ENCODE measurements at places on chromosomes 11 and 22.

DNA sequence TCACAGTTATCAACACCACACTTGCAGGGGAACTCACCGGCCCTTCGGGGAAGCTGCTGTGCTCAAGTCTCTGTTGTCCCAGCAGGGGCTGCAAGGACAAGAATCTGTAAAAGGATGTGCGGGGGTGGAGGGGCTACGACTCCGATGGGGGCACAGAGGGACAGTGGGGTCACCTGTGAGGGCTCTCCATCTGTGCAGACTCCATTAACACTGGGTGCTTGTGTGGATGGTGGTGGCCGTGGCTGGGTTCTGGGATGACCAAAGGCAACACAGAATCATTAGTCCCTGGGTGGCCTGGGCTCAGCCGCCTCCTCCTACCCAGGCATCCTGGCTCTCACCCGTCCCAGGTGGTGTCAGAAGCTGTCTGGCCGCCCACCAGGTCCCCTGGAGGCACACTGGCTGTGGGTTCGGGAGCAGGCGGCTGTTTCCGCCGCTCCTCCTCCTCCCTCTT is 10.2 kb upstream of the RBM4B start:
- DNase-seq = no peak

DNA sequence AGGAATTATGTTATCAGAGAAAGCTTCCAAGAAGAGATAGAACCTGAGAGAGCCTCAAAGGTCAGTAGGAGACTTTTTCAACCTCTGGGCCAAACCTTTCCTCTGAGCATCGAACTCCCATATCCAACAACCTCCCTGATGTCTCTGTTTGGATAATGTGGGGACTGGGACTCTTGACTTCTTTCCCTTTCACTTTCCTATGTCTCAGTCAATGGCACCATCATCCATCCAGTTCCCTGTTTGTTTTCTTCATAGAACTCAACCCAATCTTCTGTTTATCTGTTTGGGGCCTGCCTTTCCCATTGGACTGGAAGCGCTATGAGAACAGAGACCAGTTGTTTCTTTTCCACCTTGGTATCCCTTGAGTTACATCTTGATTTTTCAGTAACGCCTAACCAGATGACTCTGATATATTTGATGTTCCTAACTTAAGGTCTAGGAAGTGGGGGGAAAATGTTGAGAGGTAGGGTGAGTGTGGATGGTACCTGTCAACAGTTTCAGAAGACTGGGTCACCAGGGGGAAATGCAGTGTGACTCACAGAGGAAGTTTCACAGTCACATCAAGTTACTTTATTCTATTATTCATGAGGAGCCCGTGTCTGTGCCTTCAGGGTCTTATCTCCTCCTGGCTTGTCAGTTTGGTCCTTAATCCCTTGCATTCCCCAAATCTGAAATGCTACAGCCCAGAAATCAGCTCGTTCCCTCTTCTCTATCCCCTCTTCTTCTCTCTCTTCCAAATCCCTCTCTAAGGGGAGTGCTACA is 4.5 kb upstream of the KCNE3 start:
- no peak for DNase-seq

DNA sequence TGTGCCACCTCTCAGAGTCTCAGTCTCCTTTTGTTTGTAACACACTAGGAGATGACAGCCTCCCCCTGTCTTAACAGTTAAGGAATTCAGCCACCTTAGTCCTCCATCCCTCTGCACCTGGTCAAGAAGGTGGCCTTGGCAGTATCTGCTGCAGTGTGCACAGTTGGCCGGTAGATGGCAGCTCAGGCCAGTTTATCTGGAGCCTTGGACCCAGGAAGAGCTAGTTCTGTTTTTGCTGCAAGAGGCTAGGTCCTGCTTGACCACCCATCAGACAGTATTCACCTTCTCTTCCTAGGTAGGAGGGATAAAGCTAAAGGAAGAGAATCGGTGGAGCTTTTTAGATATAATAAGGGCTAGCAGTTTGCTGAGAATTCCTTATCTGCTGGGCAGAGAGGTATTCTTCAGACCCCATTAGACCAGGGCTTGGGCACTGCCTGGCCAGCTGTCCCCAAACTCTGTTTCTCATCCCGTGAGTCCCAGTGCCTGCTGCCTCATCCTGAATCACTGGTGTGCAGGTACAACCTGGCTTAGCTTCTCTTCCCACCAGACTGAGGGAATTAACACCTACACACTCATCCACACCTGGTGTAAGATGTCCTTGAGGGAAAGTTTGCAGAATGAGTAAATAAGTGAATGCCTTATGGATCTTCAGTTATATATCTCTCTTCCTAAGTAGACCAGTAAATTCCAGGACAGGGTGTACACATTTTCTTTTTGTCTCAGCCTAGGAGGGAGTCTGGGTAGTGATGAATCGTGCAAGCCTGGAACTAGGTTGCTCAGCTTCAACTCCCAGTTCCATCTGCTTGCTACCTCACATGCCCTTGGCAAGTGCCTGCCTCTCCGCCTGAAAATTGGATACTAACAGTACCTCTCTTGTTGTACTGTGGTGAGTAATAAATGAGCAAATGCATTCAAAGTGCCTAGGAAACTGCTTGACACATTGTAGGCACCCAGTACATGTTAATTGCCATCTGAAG is 70.8 kb upstream of the NARS2 start:
- DNase-seq = peak; percentile 77

DNA sequence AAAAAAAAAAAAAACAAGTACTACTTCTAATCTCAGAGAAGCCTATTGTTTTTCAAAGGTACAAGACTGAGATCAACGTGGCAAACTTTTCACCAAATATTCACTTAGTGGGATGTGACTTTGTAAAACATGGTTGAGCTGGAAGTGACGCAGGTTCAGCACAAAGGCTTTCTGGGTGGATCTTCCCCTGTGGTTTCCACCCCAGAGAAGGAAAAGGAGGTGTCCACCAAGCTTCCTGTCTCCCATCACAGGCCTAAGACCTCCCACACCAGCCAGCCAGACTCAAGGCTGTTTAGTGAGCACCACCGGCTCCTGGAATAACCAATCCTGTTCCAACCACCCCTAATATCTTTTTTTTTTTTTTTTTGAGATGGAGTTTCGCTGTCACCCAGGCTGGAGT is 5.7 kb downstream of the TMEM184B start:
- no peak for DNase-seq

DNA sequence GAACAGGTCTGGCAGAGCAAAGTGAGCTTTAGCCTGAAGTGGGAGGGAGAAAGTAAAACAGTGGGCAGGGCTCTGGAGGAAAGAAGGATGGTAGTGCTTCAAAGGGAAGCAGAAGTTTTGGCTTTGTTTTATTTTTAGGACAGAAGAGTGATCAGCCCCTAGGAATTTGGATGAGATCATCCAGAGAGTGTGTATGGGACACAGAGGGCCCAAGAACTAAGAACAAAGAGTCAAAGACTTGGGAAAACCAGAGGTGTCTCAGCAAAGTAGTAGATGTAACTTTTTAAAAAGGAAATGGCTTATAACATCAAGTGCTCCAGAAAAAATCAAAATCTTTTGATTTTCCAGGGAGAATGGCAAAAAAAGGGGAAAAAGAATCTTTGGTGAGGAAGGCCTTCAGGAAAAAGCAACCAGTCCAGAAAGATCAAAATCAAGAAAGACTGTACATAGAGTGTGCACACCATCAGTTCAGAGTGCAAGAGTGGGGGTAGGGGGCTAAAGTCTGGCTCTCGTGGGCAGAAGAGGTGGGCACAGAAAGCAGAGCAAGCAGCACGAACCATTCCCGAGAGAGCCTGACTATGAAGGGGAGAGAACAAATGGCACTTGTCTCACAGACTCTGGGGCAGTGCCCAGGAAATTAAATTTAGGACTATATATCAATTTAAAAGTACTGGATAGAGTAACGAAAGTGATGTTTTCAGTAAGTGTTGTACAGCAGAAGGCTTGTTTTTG is 30.0 kb downstream of the MAPK1 start:
- DNase-seq = no peak

DNA sequence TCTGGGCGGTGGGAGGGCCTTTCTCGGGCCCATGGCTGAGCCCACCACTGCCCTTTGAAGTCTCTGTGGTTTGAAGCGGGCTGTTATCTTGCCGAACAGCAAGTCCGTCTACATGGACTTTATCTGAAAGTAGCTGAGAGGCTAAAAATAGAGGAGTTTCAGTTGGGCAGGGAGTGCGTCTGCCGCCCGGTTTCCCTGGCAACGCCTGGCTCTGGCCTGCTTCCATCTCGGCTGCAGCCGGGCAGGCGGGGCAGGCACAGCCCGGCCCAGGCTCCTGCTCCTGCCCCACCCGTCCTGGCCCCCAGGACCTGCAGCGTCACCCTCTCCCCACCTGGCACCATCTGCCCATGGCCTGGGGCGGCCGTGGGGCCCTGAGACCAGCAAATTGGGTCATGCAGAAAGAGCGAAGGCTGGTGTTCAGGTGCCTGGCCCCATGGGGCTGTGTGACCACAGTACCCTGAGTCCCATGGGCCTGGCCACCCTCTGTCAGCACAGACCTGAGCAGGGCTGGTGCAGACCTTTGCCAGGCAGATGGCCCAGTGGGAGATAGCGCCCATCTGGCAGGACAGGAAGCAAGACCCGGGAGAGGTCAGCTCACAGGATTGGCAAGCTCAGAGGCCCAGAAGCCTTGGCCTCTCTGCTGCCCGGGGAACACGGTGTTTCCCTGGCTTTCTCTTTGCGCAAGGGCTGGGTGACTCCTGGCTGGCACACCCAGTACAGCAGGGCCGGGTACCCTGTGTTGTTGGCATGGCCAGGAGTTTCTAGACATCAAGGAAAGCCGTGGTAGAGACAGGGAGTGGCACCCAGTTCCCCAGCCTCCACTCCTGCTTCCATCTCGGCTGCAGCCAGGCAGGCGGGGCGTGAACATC is 79.1 kb upstream of the KCNQ1OT1 start:
- peak; percentile 91 for DNase-seq

DNA sequence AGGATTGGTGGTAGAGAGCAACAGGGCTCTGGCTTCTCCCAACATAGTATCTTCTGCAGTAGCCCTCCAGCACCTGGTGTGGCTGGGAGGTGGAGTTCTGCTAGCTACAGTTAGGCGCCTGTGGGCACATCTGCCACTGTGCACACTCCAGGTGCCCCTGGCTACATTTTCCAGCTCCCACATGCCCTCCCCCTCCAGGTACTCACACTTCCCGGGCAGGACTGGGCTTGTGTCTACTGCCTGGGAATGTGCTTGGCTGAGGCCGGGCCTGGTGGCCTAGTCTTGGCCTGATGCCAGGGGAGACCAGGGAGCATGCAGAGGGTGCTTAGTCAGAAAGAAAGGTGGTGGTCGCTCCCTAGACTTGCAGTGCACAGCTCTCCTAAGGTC is 15.8 kb downstream of the PHLDB1 start:
- DNase-seq = no peak

- no peak for DNase-seq
These were observed 13.0 kb downstream of the C11orf86 start for GRCh38 chr11:66987924-66988637.
